ENCODE measurements at places on chromosomes 2 and 18.

DNA sequence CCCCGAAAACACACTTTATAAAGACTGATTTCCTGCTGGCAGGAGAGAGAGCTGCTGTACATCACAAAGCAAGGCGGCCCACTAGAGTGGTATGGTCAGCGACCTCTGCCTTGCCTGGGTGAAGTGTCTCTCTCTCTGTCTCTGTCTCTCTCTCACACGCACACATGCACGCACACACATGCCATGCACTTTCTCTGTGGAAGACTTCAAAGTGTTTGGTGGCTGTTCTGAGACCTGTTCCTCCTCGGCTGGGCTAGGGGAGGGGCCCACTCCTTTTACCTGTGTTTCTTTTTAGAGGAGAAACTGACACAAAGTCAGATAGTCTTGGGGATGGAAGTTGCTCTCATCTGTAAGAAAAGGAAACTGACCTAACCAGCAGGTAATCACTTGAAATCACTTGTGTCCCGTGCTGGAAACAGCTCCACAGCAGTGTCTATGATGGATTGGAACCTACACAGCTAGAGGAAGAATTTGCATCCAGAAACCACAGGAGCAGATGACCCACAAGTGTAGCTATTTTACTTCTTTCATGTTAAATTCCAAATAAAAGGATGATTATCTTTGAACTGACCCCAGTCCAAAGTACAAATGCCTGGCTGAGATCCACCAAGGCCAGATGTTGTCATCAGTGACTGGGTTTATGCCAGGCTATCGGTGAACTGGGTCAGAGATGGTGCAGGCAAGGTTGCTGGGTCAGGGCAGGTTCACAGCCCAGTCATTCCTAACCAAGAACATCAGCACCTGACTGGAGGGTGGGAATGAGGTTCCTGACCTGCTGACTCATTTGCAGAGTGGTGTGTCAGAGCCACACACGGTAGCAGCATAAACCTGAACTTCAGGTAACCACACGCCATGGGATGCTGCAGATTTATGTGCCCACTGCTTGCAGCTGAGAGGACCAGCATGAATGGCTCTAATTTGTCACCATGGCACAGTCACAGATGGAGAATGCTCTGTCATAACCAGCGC is 63.0 kb downstream of the NPAS2 start:
- DNase-seq: no peak

DNA sequence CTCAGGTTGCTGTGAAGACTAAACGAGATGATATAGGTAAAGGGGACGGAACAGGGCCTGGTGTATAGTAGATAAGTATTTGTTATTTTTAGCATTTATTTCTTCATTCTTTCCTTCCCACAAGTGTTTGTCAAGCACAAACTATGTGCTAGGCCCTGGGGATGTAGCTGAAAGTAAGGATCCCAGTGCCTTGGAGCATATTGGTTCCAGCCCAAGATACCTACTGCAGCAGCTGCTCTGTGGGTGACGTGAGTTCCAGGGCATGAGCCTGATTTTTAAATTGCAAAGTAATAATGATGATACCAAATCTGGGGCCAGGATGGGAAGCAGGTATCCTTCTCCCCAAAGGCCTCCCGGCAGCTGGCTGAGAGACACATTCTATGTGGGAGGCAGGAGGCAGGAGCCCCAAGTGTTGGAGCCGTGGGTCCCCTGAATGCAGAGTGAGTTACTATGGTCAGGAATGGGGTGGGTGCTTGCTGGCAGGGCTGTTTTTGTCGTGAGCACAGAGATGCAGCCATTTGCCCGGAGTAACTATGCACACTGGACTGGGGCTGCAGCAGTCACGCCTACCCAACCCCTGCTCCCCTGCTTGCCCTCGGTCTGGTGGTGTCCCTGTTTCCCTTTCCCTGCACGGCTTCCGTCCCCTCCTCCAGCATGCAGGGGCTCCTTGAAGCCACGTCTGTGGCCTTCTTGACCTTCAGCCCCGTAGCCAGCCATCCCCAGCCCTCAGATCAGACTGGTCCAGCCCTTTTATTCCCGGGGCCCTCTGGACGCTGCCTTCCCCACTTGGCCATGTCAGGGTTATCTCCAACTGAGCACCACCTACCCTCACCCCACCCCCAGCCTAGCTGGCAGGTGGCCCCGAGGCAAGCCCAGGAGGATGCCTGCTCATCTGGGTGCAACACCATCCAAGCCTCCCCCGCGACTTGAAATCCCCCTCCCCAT is 52.4 kb downstream of the INHBB start:
- DNase-seq: no peak

DNA sequence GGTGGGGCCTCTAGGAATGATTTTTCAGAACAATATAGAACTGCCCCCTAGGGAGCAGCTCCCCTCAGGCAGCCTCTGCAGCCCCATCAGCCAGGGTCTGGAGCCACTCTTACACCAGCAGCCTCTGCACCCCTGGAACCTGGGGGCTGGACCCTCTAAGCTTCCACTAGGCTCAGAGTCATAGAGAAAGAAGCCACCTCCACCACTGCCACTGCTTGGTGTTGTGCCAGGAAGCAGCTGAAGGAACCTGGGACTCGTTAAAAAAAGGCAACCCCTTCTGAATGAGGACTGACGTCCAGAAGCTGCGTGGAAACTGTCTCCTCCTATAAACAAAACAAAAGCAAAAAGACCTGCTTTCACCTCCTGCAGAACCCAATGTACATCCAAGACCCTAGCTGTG is 98.1 kb upstream of the HS6ST1 start:
- no peak for DNase-seq

DNA sequence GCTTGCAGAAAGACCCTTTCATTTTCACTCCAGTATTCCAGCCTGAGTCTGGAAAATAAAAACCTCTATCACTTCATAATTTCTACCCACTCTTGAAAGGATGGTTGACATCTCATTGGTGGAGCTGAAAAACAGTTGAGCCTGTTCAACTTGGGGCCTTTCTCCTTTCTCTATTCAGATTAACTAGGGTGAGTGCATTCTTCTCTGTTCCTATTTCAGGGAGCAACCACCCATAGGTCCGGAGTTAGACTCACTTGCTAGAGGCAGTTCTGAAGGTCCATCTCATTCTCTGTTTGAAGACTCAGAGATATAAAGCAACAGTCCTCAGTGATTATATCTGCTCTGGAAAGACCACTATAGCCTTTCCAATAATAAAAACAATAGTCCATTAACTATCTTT is 167.9 kb upstream of the SPOPL start:
- no peak for DNase-seq

- DNase-seq: no peak
Observed at GRCh38 chr2:173574324-173575112, 219.8 kb downstream of the CDCA7 start.

GRCh38 chr2:221476195-221476594 is 95.9 kb downstream of the EPHA4 start:
- no peak for DNase-seq

Measured in CD4-positive, alpha-beta T cell treated with Interleukin-1 beta for 1 hour (primary cell).